SJSA1 (cell line): ENCODE measurements at places on chromosomes 3 and 15. TPM values are rescaled to one million over a fixed set of nuclear protein-coding genes. Genes with fewer than 3 reads are reported as not detected.

DNA sequence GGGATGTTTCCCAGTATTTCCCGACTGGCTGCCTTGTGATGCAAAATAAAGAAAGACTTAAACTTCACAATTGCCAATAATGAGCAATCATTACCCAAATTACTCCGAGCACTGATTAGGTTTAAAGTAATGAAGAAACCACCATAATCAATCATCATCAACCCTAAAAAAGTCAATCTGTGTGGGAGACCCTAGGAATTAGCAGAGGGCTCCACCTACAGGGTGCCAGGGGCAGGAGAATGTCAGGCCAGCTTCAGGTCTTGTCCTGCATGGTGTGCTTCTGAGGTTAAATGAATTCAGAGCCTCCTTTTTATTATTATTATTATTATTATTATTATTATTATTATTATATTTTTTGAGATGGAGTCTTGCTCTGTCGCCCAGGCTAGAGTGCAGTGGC lies 478.0 kb upstream of the ARRDC4 start:
- no peaks in the 10 kb centered on the region for H3K4me1 ChIP-seq
- no peaks in the 10 kb centered on the region for H3K27me3 ChIP-seq
- H3K27ac ChIP-seq, result no peak overlapping the region
- no peak overlapping the region for H3K4me3 ChIP-seq
- no peaks in the 10 kb centered on the region for H3K36me3 ChIP-seq

- no peaks in the 10 kb centered on the region for H3K4me1 ChIP-seq
- no peaks in the 10 kb centered on the region for H3K27me3 ChIP-seq
- no peak overlapping the region for H3K27ac ChIP-seq
- no peak overlapping the region for H3K4me3 ChIP-seq
- H3K36me3 ChIP-seq, result no peaks in the 10 kb centered on the region
- no peak for DNase-seq
Measured at GRCh38 chr3:79286882-79287281, 480.9 kb downstream of the ROBO1 start.

DNA sequence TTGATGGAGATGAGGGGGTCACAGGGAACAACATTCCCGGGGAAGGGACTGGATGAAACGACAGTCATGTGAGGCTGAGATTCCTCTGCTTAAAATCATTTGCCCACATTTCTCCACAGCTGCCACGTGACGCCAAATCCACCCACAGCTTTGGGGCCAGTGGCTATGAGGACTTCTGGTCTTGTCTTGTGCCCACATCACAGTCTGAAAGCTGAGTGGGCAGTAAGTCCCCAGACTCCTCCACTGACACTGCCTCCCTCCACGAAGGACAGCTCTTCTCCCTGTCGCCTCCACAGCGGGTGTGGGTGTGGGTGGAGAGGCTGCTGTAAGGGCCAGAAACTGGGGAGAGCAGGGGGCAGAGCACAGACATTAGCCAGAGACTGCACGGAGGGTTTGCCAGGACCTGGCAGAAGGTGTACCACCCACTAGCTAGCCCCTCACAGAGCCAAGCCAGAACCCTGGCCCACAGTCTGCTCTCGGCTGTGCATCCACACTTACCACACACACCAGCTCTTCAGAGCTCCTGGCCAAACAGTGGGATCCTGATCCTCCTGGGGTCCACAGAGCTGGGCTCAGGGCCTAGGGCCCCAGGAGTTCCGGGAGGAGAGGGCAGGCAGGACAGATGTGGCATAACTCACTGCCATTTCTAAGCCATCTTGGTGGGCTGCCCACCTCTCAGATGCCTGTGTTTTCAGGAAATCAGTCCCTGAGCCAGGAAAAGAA lies 24.2 kb downstream of the RAB6B start:
- no peaks in the 10 kb centered on the region for H3K4me1 ChIP-seq
- H3K27me3 ChIP-seq, result no peaks in the 10 kb centered on the region
- H3K36me3 ChIP-seq, result no peaks in the 10 kb centered on the region
- no peak overlapping the region for H3K4me3 ChIP-seq
- H3K27ac ChIP-seq, result no peak overlapping the region
- no peak for DNase-seq

DNA sequence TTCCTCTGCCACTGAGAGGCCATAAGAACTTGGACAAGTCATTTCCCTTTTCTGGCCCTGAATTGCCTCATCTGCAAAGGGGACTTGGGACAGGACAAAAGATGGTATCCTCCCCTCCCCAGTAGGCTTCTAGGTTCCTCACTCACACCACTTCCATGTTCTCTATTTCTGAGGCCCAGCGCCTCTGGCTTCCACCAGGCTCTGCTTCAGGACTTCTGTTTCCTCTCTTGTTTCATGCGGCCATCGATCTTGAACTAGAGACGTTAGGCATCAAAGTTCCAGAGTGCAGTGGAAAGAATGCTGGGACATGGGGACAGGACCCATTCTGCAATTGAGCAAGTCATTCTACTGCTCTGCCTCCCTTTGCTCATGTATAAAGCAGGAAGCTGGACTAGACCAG lies 1.7 kb downstream of the TM4SF4 start:
- H3K36me3 ChIP-seq, result no peaks in the 10 kb centered on the region
- no peak overlapping the region for H3K4me3 ChIP-seq
- no peaks in the 10 kb centered on the region for H3K27me3 ChIP-seq
- no peak for DNase-seq
- H3K27ac ChIP-seq, result no peak overlapping the region
- peaks cover 30% of the 10 kb centered on the region for H3K4me1 ChIP-seq

DNA sequence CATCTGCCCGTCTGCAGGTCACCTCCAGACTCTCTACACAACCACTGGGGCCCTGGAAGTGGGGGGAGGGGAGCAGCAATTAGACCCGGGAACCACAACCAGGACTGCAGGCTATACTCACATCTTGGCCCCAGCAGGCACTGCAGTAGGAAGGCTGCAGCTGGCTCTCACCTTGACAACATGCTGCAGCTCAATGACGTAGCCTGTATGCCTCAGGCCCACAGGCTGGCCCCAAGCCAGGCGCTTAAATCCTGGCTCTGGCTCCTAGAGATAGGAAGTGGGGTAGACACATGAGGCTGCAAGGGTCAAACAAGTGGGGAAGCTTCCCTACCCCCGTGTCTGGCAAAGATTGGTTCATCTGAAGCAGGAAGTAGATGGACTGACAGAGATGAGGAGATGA lies 4.6 kb upstream of the QRICH1 start:
- H3K4me1 ChIP-seq, result peaks cover 7% of the 10 kb centered on the region
- H3K36me3 ChIP-seq, result peaks cover 75% of the 10 kb centered on the region
- H3K27me3 ChIP-seq, result no peaks in the 10 kb centered on the region
- no peak overlapping the region for H3K27ac ChIP-seq
- DNase-seq, result no peak

GRCh38 chr15:77538027-77538451 lies 94.7 kb downstream of the LINGO1 start:
- no peak overlapping the region for H3K4me3 ChIP-seq
- H3K4me1 ChIP-seq, result peaks cover 8% of the 10 kb centered on the region
- no peaks in the 10 kb centered on the region for H3K36me3 ChIP-seq
- no peak overlapping the region for H3K27ac ChIP-seq

GRCh38 chr3:15903759-15904720 lies 106.3 kb upstream of the ANKRD28 start:
- H3K4me3 ChIP-seq, result no peak overlapping the region
- no peak for DNase-seq
- H3K4me1 ChIP-seq, result peaks cover 7% of the 10 kb centered on the region; the same call in 1 of the 2 replicates
- H3K27me3 ChIP-seq, result no peaks in the 10 kb centered on the region
- H3K36me3 ChIP-seq, result no peaks in the 10 kb centered on the region
- no peak overlapping the region for H3K27ac ChIP-seq

TTLL13 gene
- not detected in 2 replicates for total RNA-seq

TTC14 gene
- 14.9 and 15.3 TPM in 2 replicates for total RNA-seq

HHLA2 gene
- not detected in 2 replicates for total RNA-seq

FGD5 gene
- not detected in 2 replicates for total RNA-seq

GPR62 gene
- total RNA-seq, result not detected in 2 replicates
